ENCODE measurements at places on chromosomes 11 and 22. TPM values are rescaled to one million over a fixed set of nuclear protein-coding genes. Genes with fewer than 3 reads are reported as not detected.

GRCh38 chr11:93537767-93538261 is 5.4 kb downstream of the SMCO4 start:
- peak; percentile 24 for DNase-seq

DNA sequence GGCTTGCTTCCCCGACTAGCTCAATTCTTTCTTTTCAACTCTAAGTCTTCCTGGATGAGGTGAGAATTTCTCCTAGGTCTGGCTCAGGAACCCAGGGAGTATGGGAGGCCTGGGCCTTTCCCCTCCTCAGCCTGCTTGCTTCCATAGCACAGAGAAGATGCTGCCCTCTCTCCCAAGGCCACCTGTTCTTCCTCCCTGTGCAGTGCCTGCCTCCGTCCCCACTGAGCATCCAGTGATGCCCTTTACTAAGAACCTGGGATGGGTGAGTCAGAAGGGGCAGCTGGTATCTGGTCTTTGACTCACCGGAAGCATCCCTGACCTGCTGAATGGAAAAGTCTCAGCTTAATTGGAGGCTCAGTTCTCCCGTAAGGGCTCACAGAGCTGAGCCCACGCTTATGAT is 607.9 kb downstream of the BUD13 start:
- no peak for DNase-seq

- DNase-seq = no peak
Observed at GRCh38 chr11:75182664-75183063, 31.8 kb downstream of the SLCO2B1 start.

DNA sequence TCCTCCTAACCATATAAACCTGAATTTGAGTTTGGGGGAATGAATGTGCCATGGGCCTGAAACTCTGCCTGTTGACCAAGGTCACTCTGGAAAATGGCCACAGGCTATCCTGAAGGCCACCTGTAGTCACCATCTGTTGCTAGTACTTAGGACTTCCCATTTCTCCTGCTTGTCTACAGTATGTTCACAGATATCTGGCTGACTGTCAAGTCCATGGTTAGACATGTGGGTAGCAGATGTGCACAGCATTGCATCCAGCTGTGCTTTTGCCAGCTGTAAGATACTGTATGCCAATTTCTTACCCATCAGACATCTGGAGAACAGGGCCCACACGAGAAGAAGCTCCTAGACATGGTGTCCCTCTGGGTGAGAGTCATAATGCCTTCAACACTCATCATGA is 475.4 kb downstream of the INSC start:
- no peak for DNase-seq

GRCh38 chr11:71477641-71478527 is 24.9 kb downstream of the NADSYN1 start:
- DNase-seq = no peak

- DNase-seq = no peak
Observed at GRCh38 chr22:45997777-45998637, 21.0 kb upstream of the WNT7B start.

The KRTAP5-10 gene
- not detected for total RNA-seq

The OR10A2 gene
- total RNA-seq = not detected
